H9 (cell line): ENCODE measurements at places on chromosomes 11 and 22. TPM values are rescaled to one million over a fixed set of nuclear protein-coding genes. Genes with fewer than 3 reads are reported as not detected.

GRCh38 chr11:62402226-62402959 lies 16.4 kb upstream of the SCGB1A1 start:
- no peak for DNase-seq

DNA sequence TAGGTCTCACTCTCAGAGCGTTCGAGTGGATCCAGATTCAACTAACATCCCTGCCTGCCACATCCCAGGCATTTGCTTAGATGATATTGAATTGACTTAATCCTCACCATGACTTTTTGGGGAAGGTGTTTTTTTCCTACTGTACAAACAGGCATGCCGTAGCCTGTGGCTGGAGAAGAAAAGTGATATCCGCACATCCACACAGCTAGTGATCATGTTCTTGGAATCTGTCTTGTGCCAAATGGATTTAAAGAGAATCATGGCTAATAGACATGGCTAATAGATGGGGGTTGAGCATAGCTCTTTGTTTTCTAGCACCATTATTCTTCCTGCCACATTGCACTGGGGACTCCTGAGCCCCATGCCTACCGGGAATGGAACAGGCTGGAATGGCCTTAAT lies 82.1 kb upstream of the THY1 start:
- no peak for DNase-seq

The BET1L gene
- total RNA-seq: 44.1 and 49.4 TPM in 2 replicates

DNA sequence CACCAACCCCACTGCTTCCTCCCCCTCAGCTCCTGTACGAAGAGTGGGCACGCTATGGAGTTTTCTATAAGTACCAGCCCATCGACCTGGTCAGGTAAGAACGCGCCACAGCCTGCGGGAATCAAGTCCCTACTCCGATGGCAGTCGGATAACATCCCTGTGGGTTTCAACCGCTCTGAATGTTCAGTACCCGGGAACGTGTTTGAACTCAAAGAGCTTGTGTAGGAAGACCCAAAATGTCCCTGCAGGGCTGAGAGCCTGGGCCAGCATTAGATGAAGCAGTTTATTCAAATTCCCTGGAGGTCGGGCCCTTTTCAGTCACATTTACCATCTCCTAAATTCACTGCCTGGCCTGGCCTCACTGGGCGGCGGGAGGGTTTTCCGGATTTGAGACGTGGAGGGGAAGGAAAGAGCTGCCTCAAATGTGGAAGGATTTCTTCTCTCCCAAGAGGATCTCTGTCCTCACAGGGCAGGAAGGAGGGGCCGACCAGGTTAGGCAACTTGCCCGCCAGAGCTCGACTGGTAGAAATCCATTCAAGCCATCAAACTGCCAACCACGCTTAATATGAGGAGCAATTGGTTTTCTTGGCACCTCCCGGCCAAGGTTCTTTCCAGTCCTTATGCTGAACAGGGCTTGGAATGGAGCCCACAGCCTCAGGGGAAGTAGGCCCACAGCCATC lies 46.3 kb downstream of the ANO1 start:
- no peak for DNase-seq

The SLC22A12 gene
- not detected in 2 replicates for total RNA-seq

- DNase-seq: no peak
These were observed 18.4 kb downstream of the KCNJ5 start for GRCh38 chr11:128909438-128910125.

The RPS13 gene
- total RNA-seq: 1,466 and 1,469 TPM in 2 replicates
